SHP77 (cell line): ENCODE measurements at places on chromosomes 4 and X.

- no peak for DNase-seq
These were observed 11.3 kb downstream of the EIF1AX start for GRCh38 chrX:20130357-20130756.

- no peak for DNase-seq
These were observed 34.0 kb downstream of the STARD8 start for GRCh38 chrX:68681443-68681941.

DNA sequence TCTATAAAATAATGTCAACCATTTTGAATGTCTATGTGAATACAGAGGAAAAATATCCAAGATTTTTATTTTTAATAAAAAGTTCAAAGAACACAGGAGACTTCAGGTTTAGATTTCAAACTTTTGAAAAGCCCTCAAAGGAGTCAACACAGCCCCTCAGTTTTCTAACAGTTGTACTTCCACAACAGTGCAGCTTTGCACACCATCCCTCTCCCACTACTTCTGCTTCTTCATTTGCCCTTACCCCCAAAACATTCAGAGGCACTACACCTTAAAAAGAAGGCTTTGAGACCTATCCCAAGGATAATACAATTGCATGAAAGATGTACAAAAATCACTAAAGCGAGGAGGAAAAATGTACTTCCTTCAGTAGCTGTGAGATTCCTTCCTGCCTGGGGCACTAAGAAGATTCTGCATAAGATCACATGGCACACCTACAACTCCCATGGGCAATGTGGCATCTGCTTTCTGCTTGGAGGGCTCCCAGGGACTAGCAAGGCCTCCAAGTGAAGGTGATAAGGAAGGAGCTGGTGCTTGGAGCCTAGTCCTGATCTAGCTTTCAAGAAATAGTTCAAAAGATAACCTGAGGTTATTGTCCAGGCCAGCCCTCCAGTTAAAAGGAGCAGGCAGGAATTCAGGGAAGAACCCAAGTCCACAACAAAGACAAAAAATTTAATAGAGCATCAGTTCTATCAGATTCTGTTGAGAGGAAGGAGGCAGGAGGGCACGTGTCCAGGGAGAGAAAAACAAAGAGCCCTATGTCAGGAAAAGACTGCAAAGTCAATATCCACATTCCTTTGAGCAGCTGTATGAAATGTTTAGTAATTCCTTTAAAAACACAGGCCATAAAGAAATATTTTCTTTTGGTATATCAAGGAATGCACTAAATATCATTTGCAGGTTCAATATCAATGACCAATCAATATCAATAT lies 19.1 kb downstream of the ARAP2 start:
- no peak for DNase-seq

- no peak for DNase-seq
These were observed 241.9 kb upstream of the SFRP2 start for GRCh38 chr4:154030746-154031145.

- no peak for DNase-seq
These were observed 30.7 kb upstream of the SMARCA5 start for GRCh38 chr4:143482840-143483239.

DNA sequence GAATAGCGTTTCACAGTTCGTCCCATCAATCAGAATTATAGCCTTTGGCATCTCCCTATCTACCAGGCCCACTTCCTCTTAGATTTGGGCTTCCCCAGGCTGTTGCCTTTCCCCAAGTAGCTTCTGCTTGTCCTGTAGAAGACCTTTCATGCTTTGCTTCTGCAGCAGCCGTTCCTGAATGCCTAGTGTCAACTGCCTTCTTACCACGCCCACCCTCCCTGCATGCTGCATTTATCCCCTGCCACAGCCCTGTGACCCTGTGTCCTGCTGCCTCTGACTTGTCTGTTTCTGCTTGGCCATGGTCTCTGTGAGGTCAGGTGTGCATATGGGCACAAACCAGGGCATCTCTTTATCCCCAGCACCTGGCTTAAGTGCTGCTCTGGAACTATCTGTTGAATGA lies 56.3 kb downstream of the HTT start:
- no peak for DNase-seq

- DNase-seq, result no peak
These were observed 175.1 kb downstream of the SOWAHB start for GRCh38 chr4:76722838-76723237.
